Stimulated activated CD4-positive, alpha-beta T cell treated with anti-CD3 and anti-CD28 coated beads, Interleukin-4, amount 100 ng/mL, for 1 hour (primary cell): ENCODE measurements at places on chromosomes 2 and 18.

- DNase-seq = no peak
These were observed 131.6 kb upstream of the SATB2 start for GRCh38 chr2:199589306-199589705.

DNA sequence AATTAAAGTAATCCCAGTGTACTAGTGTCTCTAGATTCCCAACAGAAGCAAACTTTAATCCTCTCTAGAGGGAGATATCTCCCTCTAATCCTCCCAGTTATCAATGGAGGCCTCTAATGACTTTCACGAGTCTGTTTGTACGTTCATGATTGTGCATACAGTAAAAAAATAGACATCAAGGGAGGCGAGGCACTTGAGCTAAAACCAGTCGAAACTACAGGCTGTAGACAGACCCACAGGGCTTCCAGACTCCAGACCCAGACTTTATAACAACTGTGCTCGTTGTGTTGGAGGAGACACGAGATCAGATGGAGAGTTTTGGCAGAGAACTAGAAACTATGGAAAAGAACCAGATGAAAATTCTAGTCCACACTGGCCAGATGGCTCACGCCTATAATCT lies 7.0 kb downstream of the DGKD start:
- DNase-seq = no peak

DNA sequence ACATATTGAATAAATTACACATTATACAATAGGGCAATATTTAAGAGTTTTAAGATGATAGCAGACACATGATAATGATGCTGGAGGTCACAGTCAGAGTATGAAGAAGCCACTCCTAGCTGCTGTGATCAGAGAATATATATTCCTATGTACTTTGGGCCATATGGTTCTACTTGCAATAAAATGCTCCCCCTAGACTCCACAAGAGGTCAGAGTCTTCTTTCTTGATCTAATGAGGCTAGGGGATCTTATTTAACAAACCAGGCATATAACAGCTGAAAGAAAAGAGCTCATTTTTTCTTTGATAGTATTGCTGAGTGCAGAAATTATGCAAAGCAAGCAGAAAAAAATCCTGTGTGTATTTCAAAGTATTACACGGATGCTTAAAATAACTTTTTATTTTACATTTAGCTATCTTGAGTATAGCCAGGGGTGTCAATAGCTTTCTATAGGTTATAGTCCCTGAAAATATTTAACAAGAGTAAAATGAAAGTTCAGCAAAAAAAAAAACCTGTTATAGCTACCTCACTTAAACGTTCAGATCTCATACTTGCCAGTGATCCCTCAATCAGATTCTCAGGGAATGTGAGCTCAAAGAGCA lies 748.7 kb upstream of the CHAC2 start:
- DNase-seq = no peak

- no peak for DNase-seq
These were observed 29.4 kb upstream of the TSPYL6 start for GRCh38 chr2:54285451-54285850.

DNA sequence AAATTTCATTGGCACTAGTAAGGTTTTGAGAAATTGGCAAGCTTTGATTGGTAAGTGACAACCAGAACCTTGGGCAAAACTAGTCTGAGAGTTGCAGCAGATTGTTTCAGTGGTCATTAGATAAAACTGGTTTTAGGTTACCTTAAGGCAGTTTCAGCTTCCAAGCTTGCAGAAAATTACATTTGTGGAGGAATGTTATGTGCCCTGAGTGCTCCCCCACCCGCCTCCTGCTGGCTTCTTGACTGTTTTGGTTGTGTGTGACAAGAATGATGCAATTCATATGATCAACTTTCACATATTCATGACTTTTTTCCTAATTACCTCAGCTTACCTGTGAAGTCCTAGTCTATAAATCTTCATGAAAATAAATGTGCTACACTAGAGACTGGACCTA lies 599.5 kb upstream of the ZNF804A start:
- DNase-seq = no peak

GRCh38 chr18:37362158-37362890 lies 203.3 kb downstream of the CELF4 start:
- DNase-seq = no peak

GRCh38 chr2:136131484-136131960 lies 13.6 kb upstream of the CXCR4 start:
- DNase-seq = no peak

GRCh38 chr2:59073286-59073685 lies 832.2 kb upstream of the FANCL start:
- DNase-seq = no peak

DNA sequence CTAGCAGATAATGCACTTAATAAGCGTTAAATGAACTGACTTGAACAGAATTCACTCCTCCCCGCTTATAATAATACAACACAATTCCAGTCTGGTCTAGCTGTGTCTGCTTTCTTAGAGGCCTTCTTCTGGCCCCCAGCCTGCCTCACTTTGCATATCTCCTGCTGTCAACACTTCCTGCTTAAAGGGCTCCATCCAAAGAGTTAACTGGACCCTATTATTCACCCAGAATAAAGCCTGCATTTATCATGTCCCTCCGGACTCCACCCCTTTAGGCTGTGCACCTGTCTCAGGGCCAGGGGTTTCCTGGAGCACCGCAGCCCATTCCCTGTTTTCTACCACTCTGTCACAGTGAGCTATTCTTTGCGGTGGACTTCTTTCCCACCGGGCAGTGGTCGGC lies 292.8 kb upstream of the FBXO11 start:
- no peak for DNase-seq

GRCh38 chr2:158795195-158795924 lies at the start of gene DAPL1:
TSS of gene DAPL1 (plus strand) at chr2:158795317. CDS start at chr2:158795373, 56 bp downstream.
- no peak for DNase-seq
